CD8-positive, alpha-beta T cell (primary cell): ENCODE measurements at places on chromosomes 7 and 10.

- no peak for DNase-seq
Observed at GRCh38 chr10:104216631-104217030, 15.5 kb downstream of the CFAP43 start.

- DNase-seq, result no peak
Observed at GRCh38 chr10:8073691-8074416, 19.4 kb downstream of the GATA3 start.

GRCh38 chr10:105857268-105858264 is 1216.5 kb downstream of the SORCS3 start:
- DNase-seq, result no peak

DNA sequence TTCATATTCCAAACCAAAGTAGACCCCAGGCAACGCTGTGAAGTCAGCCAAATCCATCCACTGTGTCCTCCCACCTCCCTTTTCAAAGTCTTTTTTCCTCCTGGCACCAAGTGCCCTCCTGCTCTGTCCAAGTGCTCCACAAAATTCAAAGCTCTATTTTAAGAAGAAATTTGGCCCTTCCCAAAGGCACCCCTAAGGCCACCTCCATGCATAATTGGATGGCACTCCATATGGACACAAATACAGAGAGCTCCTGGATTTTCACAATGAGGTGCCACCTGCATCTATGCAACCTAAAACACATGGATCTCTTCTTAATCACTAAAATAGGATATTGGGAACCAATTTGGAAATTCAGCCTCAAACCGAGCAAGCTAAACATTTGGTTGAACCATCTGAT is 121.6 kb downstream of the RELN start:
- no peak for DNase-seq

DNA sequence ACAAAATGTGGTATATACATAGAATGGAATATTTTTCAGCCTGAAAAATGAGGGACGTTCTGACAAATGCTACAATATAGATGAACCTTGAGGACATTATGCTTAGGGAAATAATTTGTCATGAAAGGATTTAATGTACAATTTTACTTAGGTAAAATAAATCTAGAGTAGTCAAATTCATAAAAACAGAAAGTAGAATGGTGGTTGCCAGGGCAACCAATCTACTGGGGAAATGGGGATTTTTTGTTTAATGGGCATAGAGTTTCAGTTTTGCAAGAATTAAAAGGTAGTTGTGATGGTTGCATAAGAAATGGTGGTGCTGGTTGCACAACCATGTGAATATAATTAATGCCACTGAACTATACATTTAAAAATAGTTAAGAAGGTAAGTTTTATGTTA is 296.0 kb upstream of the SP4 start:
- no peak for DNase-seq

DNA sequence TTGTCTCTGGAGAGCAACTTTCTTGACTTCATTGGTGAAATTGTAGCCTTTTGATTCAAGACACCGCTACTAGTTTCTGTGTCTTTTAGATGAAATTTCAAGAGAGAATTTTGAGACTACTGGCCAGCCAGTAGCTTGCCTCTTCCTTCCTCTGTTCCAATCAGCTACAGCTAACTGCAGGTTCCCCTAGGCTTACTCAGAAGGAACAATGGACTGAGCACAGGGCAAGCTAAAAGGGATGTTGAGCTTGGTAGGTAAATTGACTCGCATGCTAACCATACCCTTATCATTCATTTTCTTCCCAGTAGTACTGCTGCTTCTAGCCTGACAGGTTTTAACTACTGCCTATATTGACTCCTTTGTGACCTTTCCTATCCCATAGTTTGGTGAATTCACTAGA is 81.1 kb downstream of the RUNDC3B start:
- no peak for DNase-seq

DNA sequence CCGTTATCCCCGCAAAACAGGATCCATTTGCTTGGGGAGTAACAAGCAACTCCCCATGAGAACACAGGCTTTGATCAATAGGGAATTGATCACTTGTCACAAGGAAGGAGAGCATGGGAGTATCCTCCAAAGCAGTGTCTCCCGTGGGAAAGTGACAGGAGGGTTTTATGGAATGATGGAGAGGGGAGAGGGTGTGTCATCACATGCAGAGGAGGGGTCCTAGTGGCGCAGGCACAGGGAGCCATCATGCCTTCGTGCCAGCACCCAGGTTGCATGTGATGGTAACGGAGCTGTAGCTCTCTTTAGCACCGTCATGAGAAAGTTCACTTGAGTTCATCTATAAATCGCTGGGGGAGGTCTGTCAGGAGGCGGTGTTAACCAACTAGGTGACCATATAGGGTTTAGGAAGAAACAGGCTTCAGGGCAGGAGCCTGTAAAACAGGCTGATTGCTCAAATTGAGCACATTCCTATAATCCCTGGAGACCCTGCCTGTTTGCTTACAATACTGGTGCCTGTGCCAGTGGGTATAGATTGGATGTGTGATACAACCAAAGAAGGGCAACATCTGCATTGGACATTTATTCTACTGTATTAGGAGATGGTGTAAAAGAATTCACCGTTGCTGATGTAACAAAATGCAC is 428.5 kb downstream of the GALNT17 start:
- DNase-seq, result no peak

- DNase-seq, result no peak
Observed at GRCh38 chr10:33919244-33919643, 584.8 kb upstream of the NRP1 start.

- DNase-seq, result no peak
Observed at GRCh38 chr10:11907914-11908313, 84.8 kb downstream of the PROSER2 start.

DNA sequence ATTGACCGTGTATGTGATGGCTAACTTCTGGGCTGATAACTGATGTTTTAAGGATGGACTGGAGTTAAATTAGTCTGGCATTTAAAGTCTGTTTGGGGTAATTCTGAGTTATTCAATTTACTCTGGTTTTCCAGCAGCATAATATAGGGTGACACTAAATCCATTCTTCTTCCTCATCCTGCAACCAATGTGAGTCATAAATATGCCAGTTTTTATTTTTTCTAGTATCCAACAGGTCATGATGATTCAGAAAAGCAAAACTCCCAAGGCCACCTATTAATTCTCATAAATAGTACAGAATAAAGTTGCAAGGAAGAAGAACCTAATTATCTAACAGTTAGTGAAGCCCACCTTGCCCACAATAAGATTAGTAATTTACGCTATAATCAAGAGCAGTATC is 7.5 kb upstream of the EPHB6 start:
- no peak for DNase-seq

DNA sequence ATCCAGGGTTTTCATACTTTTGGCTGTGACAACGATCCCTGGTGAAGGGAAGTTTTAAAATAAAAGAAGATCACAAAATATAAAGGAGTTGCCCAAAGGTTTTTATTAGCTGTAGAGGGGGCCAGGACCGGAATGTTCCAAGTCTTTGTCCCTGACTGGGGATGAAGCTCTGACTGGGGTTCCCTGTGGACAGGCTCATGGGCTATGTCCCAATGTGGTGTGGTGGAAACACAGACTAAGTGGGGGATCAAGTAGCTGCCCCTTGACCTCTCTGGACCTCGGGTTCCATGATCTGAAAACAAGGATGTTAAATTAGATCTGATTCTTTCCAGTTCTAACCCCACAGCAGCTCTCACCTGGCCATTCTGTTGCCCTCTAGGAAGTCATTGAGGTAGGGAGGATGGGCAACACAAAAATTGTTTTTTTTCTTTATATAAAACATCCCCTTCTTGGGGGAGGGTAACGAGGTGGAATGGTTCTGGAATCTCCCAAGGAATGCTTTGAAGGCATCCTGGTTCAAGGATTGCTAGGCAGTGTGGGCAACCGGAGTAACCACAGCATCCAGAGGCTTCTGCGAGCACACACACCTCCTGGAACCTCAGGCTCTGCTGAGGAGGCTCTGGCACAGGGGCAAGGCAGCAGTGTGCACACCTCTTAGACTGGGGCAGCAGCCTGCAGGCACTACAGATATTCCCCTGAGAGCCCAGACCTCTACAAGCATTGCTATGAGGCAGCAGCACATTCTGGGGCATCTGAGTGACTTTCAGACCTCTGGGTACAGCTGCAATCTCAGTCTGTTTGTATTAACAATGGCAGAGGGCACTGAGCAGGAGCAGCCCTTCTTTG is 21.4 kb upstream of the CRYGN start:
- no peak for DNase-seq

DNA sequence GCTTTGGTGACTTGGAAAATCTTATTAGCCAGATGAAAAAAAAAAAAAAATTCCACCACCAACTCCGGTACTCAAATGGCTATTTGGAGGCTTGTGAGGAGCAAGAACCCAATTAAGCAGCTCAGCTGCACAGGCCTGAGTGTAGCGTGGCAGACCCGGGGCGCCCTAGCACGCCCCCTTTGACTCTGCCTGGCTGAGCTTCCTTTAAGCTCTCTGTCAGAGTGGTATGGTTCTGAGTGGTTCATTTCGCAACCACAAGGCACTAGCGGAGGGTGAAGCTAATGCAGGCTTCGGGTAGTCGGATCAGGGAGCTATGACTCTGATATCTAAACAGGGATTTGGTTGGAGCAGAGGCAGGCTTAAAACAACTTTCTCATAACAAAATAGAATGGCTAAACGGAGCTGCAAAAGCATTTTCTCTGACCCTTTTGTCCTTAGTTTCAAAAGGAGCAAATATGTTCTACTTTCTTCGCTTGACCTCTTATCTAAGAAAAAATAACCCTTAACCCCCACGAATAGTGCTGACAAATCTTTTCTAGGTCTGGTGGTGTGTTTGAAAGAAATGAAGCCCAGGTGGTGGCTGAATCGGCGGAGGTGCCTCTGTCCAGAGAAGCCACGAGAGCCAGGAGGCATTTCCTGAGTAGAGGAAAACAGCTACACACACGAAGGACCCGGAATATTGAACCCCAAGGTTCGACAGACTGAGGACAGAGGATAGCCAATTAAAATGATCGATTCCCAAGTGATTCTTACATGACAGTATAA is 285.4 kb upstream of the GLI3 start:
- no peak for DNase-seq

GRCh38 chr7:69919426-69920111 is 321.3 kb downstream of the AUTS2 start:
- DNase-seq, result no peak

- peak; percentile 71 for DNase-seq
Observed at GRCh38 chr7:3063016-3063753, 19.5 kb upstream of the CARD11 start.

DNA sequence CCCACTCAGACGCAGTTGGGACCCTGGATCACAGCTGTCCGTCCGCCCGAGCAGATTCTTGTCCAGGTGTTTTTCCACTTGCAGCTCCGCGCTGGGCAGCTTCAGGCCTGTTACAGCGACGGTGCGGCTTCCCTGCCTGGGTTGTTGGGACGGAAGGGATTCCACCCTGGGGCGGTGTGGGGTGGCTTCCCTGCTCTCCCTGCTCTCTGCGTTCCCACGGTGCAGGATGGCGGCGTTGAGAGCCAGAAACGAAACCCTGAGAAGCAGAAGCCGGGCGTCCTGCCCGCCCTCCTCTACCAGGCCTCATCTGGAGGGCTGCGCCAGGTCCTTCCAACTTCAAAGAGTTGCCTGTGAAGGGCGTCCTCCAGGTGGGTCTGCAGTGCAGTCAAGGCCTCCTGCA is 194.4 kb downstream of the ADARB2 start:
- DNase-seq, result no peak

- peak; percentile 9 for DNase-seq
Observed at GRCh38 chr10:8365935-8366911, 311.7 kb downstream of the GATA3 start.

DNA sequence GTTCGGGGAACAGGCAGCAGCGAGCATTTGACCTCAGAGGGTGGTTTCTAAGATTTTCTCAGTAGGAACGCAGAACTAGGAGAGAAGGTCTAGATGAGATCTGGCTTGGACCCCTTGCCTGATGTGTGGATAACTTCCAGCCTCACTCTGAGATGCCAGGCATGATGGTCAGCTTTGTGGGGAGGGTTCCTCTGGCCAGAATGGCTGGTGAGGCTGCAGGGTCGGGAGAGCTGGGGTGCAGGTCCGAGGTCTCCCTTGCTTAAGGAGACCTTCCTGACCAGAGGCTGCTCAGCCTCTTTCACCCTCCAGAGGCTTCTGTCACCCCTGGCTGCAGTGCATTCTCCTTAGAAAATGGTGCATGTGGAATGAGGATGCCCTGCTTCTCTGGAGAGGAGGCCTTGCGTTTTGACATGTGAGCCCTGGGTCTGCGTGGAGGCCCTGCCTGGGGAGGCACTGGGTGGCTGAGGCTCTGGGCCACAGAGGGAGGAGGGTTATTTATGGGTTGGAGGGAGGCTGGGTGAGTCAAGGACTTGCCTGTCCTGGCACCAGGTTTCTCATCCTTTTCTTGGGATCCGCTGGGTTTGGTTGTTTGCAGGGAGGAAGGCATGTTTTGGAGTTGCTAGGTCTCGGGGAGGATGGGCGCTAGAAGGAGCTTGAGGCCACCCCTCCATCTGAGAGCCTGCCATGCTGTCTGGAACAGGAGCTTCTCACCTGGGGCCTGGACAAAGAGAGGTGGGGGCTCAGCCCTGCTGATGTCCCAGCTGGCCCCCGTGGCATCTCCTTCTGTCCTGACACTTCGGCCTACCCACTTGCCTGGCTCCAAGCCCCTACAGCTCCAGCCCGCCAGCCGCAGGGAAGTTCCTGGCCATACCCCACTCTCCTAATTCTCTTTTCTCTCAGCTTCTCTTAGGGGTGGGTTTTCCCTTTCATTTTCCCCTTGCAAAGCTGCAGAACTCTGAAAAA is 3.9 kb downstream of the FAM241B start:
- no peak for DNase-seq

GRCh38 chr10:114458955-114459354 is 54.7 kb upstream of the AFAP1L2 start:
- no peak for DNase-seq

- DNase-seq, result no peak
Observed at GRCh38 chr7:20310963-20311742, 19.5 kb upstream of the ITGB8 start.

- no peak for DNase-seq
Observed at GRCh38 chr7:69962186-69963065, 364.2 kb downstream of the AUTS2 start.

DNA sequence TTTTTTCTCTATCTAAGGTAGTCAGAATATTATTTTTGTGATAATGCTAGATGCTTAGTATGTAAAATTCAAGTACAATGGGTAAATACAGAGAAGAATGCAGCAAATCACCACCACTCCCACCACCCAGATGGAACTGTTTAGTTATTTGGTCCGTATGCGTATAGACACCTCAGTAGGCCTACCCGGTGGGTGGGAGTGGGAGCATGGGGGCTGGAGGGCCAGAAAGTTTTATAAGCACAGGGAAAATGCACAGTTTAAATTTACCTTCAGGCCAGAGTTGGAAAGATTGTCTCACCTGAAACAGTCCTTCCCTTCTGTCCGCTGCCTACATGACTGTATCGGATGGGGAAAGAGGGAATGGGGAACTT is 15.5 kb downstream of the CHST3 start:
- DNase-seq, result no peak
